ENCODE measurements at places on chromosomes 13 and 19.
A peak's percentile ranks its signal among the peaks of the same experiment; 100 is the strongest.

GRCh38 chr19:6067975-6068374 lies 42.3 kb downstream of the RFX2 start:
- DNase-seq = no peak

GRCh38 chr13:27054760-27055159 lies 116.9 kb downstream of the USP12 start:
- no peak for DNase-seq

DNA sequence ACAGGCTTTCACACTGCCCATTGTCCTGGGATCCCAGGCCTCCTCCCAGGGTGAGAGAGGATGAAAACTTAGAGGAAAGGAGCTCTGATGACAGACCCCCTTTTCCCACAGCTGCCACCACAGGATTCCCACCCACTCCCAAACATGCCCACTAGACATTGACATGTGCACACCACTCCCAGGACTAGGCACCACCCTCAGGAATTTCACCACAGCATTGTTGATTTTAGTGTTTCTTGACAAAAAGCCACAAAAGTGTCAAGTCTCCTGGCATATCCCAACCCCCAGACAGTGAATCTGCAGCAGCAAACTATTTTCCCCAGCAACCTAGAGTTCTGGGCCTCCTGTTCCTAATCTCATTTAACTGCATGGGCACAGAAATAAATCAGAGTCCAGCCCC lies 10.1 kb downstream of the ZNF714 start:
- no peak for DNase-seq

DNA sequence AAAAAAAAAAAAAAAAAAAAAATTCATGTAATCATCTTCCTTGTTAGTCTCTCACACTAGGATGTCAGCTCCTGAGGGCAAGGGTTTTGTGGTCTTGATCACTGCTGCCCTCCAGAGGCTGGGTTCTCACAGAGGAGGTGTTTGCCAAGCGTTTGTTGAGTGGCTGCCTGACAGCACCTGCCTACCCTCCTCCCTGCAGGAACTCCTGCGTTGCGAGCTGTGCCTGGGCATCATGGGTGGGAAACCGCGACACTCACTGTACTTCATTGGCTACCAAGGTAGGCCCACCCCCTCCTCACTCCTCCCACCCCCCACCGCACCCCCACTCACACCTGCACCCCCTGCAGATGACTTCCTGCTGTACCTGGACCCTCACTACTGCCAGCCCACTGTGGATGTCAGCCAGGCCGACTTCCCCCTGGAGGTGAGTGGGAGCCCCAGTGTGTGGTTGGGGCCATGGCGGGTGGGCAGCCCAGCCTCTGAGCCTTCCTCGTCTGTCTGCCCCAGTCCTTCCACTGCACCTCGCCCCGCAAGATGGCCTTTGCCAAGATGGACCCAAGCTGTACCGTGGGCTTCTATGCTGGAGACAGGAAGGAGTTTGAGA lies 8.1 kb downstream of the ATG4D start:
- DNase-seq = no peak

- DNase-seq = no peak
These were observed 6.4 kb downstream of the CHST8 start for GRCh38 chr19:33627962-33628839.

GRCh38 chr13:27921421-27921960 lies 1.7 kb downstream of the PDX1 start:
- no peak for DNase-seq

GRCh38 chr13:112851107-112852038 lies 117.6 kb upstream of the MCF2L start:
- DNase-seq = no peak

- DNase-seq = no peak
These were observed 131.0 kb upstream of the RFC3 start for GRCh38 chr13:33686772-33687480.

DNA sequence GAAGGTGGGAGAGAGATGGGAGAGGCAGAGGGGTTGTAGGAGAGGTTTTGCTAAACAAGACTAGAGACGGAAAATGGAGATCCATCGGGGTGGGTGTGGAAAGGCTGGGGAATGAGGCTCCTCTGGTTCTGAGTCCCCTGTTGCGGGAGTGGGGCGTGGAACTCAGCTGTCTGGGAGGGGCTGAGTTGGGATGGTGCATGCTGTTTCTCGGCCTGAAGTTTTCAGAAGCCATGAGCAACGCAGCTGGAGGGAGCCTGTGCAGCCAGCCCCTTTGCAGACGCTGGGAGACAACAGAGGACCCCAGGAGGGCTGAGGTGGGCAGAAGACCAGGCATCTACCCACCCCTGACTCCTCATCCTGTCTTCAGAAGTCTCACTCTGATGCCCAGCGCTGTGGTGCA lies 7.4 kb upstream of the GIPR start:
- DNase-seq = no peak

DNA sequence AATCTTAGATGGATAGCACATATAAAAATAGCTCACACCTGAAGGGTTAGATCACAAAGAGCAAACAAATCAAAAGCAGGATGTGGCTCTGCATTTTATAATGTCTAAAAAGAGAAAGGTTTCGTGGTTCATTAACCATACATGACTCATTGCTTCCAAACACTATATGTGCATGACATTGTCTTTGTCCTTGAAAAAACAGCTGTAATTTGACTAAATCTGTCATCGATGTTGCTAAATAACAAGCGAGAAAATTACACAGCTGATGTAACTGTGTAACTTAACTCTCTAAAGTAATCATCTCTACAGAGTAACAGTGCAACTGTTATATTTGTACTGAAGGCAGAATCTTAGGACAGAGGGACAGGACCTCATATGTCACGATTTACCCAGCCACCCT lies 383.1 kb upstream of the GPC6 start:
- DNase-seq = no peak

GRCh38 chr19:38932425-38933179 lies 1.9 kb downstream of the MRPS12 start:
- no peak for DNase-seq

GRCh38 chr13:86087244-86087643 lies 288.0 kb upstream of the SLITRK6 start:
- DNase-seq = no peak

GRCh38 chr19:18422530-18423191 lies 3.5 kb downstream of the SSBP4 start:
- DNase-seq = no peak

- no peak for DNase-seq
These were observed 20.4 kb downstream of the PROZ start for GRCh38 chr13:113178896-113179167.

DNA sequence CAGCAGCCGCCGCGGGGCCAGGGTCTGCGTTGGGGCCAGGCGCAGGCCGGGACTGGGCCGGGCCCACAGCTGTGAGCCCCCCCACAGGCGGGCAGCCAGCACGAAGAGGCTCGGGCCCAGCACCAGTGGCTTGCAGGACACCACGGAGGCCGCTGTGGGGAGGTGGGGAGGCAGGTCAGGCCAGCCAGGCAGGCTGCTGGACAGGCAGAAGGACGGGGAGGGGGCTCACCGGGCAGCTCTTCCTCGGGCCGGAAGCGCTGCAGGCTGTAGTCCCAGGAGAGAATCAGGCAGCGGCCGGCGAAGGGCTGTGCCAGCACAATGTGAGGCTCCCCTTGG lies 8.3 kb downstream of the LGI4 start:
- DNase-seq = no peak

GRCh38 chr13:40341096-40341471 lies 325.4 kb downstream of the FOXO1 start:
- DNase-seq = no peak

DNA sequence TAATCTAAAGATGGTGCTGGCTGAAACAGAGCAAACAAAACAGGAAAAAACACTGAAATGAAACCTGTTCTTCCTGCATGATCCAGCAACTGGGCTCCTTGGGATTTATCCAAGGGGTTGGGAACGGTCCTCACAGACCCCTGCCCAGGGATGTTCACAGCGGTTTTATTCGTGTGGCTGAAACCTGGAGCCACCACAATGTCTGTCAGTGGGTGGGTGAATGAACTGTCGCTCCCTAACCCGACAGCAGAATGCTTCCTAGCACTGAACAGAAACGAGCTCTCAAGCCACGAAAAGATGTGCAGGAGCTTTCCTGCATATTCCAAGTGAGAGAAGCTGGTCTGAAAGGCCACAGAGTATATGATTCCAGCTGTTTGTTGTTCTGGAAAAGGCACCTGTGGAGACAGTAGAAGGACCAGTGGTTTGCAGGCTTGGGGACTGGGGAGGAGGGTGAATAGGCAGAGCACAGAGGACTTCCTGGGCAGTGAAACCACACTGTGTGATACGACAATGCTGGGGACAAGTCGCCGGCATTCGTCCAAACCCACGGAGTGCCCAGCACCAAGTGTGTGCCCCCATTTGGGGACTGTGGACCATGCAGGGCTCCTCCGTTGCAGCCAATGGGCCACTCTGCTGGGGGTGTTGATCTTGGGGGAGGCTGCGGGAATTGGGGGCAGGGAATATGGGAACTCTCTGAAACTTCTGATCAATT lies 73.9 kb downstream of the TEX29 start:
- no peak for DNase-seq

GRCh38 chr19:3265432-3265831 lies 41.0 kb downstream of the CELF5 start:
- DNase-seq = no peak

- no peak for DNase-seq
These were observed 36.7 kb downstream of the FAM124A start for GRCh38 chr13:51258612-51259548.

GRCh38 chr19:947707-948539 lies 22.1 kb downstream of the ARID3A start:
- DNase-seq = peak; percentile 96

DNA sequence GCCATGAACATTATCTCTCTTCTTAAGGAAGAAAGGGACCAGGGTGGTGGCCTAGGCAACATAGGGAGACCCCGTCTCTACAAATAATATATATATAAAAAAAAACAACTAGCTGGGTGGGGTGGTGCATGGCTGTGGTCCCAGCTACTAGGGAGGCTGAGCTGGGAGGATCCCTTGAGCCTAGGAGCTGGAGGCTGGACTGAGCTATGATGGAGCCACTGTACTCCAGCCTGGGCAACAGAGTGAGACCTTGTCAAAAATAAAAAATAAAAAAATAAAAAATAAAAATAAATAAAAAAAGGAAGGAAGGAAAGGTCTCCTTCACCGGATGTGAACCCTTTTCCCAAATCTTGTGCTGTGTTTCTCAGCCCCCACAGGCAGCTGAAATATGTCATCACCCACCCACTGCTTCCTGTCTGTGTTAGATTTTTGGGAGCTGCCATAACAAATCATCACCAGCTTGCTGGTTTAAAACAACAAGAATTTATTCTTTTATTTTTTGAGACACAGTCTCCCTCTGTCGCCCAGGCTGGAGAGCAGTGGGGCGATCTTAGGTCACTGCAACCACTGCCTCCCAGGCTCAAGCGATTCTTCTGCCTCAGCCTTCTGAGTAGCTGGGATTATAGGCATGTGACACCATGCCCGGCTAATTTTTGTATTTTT lies 9.5 kb upstream of the TSPAN16 start:
- DNase-seq = no peak

- DNase-seq = peak; percentile 79
These were observed at the start of gene PTPRS for GRCh38 chr19:5340637-5341447. PTPRS (minus strand) TSS chr19:5340812; CDS start chr19:5286140, 54,672 bp downstream.

- no peak for DNase-seq
These were observed 422 bp upstream of the ZNF575 start for GRCh38 chr19:43532571-43532961.

GRCh38 chr13:98689347-98689968 lies 63.0 kb downstream of the SLC15A1 start:
- no peak for DNase-seq

GRCh38 chr13:27194895-27195764 lies 23.5 kb upstream of the USP12 start:
- DNase-seq = no peak

- no peak for DNase-seq
These were observed 5.9 kb downstream of the STARD13 start for GRCh38 chr13:33279414-33280278.

DNA sequence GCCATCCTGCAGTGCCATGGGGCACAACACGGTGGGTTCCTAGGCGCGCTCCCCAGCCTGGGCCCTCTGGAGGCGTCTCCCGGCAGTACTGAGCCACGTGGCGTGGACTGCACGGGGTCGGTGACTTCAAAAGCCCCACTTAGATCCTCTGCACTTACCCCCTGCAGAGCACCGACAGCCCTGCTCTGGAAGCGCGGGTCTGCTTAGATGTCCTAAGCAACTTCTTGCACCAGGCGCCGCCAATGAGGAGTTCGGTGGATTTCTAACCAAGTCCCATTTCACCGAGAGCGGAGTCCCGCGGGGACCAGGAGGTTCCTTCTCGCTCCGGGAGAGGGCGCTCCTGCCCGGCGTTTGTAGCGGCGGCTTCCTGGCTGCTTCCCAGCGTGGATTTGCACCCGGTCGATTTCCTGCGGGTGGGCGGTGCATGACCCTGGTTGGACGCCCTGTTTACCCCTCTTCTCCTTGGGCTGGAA lies 25.2 kb upstream of the ZNF845 start:
- DNase-seq = no peak

GRCh38 chr19:45553464-45553863 lies 31.1 kb downstream of the OPA3 start:
- no peak for DNase-seq

DNA sequence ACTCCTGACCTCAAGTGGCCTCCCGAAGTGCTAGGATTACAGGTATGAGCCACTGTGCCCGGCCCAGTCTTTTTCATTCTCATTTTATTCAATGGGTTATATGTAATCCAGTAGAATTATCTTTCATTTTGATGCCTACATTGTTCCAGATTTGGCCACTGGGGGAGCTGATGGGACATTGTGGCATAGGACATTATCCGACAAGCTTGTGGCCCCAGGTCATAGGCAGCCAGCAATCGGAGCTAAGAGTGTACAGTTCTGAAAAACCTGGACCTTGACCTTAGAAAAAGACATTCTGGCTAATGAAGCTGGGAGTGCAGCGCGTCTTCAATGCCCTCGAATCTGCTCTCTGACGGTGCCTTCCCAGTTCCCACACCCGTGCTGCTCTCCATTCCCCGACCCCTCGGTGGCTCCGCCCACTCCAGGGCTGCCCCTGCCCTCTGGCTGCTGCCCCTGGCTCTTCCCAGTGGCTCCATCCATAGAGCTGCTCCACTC lies 108.7 kb downstream of the TEX29 start:
- DNase-seq = no peak

DNA sequence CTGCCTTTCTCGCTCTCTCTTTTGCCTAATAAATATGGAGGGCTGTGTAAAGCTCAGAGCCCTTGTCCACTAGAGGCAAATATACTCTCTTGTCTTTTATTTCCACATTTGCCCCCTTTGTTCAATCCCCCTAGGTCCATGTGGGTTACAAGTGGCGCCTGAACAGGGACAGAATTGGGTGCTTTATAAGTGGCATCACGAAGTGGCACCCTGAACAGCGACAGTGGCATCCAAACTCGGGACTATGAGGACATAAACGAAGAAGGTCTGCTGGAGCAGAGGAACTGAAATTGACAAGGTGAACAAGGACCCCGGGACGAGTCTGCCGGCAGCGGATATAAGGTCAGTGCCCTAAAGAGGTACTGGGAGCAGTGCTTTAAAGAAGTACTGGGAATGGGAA lies 4.3 kb upstream of the ZNF610 start:
- DNase-seq = no peak

GRCh38 chr13:23871616-23872220 lies 17.5 kb downstream of the MIPEP start:
- no peak for DNase-seq

- peak; percentile 14 for DNase-seq
These were observed 299.0 kb downstream of the KLF12 start for GRCh38 chr13:73835138-73835721.

- DNase-seq = peak; percentile 86
These were observed 109.5 kb downstream of the KCNRG start for GRCh38 chr13:50124536-50125303.

- no peak for DNase-seq
These were observed 23.6 kb downstream of the LYL1 start for GRCh38 chr19:13078897-13079541.

Data from GM06990 (cell line).